Sigmoid colon (tissue), 7 donors: ENCODE measurements at places on chromosomes 3 and 15.

GRCh38 chr3:4856986-4857385 is 122.3 kb upstream of the BHLHE40 start:
- no peak for DNase-seq

- peak; percentile 75 for DNase-seq
Observed at GRCh38 chr15:82647835-82648256, 683 bp upstream of the CPEB1 start.

DNA sequence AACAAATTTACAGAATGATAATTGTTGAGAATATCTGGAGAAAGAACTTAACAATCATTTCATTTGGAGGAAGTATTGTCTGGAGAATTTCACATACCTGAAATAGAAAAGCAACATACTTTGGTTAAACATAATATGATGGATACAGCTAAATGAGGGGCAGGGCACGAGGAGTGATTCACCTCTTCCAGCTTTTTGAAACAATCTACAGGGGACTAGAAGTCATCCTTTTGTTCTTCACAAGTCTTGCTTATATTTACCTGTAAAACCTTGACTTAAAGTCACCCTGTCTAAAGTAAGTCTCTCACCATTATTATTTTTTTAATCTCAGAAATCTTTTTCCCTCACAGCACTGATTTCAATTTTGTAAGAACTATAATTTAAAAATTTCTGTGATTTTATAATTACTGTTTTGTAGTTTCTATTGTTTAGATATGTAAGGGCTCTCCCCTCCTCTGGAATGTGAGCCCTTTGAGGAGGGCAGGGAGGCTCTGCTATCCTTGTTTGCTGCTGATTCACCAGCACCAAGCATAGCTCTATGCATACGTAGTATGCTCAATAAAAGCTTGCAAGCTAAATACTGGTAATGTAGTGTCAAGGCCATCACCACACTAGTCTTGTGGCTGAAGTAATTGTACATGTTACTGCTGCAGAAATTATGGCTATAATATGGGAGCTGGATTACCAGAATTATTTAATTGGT is 193.9 kb upstream of the THRB start:
- no peak for DNase-seq

DNA sequence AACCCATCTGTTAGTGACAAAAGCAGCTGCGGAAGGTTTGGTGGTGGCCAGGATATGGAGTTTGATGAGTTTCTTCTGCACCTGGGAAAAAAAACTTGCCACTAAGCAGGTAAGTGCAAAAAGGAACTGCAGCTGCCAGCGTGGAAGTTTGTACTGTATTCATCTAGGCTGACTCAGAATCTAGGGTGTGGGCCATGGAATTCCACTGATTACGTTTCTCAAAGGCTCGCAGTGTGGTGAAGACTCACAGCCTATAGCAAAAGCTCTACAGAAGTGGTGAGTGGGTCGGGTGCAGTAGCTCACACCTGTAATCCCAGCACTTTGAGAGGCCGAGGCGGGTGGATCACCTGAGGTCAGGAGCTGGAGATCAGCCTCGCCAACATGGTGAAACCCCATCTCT is 334.6 kb upstream of the GRM7 start:
- no peak for DNase-seq

DNA sequence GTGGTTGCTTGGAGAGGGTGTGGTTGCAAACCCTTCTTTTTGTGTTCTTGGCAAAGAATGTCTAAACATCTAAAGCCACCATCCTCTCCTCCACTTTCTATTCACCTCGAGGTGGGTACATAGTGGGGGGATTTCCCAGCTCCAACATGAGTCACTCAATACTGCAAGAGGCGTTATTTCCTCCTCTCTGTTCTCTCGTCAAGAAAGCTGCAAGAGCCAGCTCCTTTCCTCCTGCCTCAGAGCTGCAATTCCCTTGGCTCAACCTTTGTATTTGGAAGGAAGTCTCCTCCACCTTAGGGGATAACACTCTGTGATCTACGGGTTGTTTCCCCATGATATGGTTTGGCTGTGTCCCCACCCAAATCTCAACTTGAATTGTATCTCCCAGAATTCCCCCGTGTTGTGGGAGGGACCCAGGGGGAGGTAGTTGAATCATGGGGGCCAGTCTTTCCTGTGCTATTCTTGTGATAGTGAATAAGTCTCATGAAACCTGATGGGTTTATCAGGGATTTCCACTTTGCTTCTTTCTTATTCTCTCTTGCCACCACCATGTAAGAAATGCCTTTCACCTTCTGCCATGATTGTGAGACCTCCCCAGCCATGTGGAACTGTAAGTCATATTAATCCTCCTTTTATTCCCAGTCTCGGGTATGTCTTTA is 138.4 kb downstream of the PLCL2 start:
- no peak for DNase-seq

DNA sequence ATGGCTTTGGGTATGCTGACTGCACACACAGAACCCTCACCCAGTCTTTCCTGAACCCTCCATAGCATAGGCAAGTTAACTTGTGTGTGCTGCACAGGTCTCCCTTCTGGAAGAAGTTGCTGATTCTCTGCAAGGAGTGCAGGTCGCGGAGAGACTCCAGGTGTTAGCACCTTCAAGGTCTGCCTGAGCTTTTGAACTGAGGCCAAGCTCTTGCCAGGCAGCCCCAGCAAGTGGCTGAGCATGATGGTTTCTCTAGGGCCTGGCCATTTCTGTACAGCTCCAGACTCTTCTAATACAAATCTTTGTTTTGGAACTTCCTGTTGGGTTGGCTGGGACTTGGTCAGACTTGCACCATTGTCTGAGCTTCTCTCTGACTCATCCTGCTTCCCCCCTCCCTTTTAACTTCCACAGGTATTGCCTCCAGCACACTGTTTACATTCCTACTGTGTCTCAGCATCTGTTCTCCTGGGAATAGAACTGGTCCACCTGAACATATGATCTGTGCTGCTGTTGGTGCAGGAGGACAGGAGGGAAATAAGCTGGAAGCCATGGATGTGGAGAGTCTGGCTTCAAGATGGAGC is 53.3 kb downstream of the KY start:
- DNase-seq, result no peak

GRCh38 chr3:52122491-52122890 is 31.7 kb downstream of the POC1A start:
- peak; percentile 63 for DNase-seq

GRCh38 chr3:139835830-139836683 is 98.9 kb upstream of the CLSTN2 start:
- no peak for DNase-seq

DNA sequence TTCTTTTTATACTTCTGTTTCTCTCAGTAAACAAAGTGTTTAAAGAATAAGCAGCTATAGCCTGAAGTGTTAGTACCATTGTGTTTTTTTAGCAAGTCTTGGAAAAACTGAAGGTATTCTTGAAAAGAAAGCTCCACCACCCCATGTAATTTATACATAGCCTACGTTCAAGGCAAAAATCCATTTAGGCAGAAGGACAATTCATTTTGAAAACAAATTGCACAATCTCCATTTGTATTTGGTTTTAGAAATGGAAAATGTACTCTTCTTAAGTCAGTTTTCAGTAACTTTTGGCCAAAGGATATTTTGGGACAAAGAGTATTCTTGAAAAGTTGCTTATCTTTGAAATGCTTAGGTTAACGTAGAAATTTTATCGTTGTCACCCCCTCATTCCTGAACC is 34.5 kb downstream of the PTPRG start:
- DNase-seq, result no peak

DNA sequence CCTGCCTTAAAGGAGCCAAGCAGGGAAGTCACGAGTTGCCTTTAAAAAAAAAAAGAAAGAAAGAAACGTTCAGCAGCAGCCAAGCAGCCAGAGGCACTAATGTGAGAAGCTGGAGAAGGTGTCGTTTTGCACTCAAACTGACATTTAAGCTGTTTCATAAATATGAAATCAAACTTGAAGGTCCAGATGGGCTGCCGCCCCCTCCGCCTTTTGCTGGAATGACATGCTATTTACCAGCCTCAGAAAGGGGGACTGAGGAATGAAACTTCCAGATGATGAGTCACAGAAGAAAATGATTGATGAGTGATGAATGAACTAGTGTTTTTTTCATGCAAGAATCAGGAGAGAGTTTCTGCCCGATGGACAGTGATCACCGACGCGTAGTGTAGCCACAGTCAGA is 396.8 kb downstream of the IGSF11 start:
- no peak for DNase-seq

GRCh38 chr3:33117461-33117860 is 3.6 kb downstream of the CRTAP start:
- DNase-seq, result no peak

- no peak for DNase-seq
Observed at GRCh38 chr3:72195895-72196294, 410.9 kb upstream of the PROK2 start.

DNA sequence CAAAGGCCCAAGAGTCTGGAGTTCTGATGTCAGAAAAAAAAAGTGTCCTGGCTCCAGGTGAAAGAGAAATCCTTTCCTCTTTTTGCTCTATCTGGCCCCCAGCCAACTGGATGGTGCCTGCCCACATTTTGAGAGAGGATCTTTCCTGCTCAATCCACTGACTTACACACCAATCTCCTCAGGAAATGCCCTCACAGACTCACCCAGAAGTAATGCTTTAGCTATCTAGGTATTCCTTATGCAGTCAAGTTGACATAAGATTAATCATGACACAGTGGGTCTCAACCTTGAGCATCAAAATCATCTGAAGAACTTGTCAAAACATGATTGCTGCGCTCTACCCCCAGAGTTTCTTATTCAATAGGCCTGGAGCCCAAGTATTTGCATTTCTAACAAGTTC is 31.2 kb downstream of the STRIT1 start:
- DNase-seq, result no peak

DNA sequence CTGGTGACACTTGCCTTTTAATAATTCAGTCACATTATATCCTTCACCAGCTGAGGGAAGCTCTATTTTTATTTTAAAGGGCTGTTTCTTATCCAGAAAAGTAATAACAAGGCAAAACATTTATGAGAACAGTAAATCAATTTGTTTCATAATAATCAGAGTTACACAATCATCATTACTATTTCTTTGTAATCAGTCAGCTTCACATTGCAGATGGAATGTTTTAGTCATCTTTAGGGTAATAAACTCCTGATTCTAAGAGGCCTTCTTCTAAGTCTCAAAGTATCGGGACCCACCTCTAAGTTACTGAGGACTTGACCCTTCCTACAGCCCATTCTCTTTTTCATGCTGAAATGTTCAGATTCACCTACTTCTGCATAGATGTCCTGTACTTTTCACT is 298.3 kb upstream of the TGFBR2 start:
- no peak for DNase-seq

DNA sequence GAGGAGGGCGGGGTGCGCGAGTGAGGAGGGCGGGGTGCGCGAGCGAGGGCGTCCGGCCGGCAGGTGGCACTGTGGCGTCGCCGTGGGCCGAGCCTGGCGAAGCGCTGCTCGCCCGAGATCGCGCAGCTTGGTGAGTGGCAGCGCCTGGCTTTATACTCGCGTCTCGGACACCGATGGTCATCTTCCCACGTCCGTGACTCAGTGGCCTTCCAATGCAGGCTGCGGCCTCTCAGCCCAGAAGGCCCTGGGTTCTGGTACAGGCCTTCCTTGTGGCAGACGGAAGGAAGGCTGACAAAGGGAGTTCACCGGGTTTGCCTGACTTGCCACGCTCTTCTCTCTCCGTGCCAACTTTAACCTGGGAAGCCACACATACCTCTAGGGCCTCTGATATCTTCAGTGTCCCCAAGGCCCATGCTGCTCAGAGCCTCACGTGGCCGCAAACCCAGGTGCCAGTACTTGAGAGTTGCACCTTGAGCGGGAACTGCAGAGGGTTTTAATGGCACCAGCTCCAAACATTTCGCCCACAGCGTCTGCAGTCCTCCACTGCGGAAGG is 195.3 kb upstream of the LYSMD4 start:
- DNase-seq, result peak; percentile 90

GRCh38 chr3:153614140-153614539 is 452.1 kb downstream of the RAP2B start:
- no peak for DNase-seq

DNA sequence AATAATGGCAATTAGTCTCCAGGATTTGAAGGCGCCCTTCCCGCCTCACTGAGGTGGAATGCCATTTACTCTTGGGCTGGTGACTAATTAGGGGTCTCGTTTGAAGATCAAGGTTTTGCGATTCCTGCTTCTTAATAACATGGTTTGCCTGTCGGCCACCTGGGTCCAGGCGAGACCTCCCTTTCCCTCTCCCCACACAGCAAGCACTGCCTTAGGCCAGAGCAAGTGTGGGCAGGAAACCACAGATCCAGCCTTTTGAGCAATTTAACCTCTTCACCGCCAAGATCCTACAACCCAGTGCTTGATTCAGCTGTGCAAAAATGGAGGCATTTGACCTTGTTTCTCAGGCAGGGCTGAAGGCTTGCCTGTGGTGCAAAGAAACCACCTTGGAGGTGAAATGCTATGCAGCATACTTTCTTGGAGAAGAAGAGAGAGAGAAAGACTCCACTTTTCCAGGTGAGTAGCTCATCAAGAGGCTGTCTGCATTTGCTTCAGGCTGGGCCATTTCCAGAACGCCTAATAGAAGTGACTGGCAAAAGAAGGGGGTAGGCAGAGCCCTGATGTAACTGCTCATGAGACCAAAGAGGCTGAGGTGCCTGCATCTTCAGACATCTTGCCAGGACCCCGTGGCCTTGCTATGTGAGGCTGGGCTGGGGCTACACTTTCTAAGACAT is 34.1 kb upstream of the WNT5A start:
- DNase-seq, result no peak

DNA sequence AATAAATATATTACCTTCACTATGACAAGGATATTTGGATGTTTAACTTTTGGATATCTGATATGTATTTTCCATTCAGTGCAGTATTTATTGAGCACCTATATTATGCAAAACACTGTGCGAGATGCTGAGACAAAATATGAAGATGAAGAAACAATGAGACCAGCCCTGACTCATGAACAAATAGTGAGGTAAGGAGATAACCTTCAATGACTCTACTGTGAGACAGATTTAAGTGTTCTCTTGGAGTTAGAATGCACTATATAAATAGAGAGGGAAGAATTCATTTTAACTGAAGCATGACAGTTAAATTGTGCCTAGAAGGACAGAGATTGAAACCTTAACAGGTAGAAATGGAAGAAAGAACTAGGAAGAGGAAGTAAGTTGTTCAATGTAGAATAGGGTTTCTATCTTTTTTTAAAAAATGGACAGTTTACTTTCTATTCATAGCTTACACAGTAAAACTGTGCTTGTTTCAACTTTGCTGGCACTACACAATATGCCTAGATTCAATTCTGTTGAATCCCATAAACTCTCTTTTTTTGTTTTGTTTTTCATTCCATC is 124.2 kb downstream of the ZBTB20 start:
- DNase-seq, result no peak

GRCh38 chr15:45645026-45645980 is 10.5 kb downstream of the SQOR start:
- no peak for DNase-seq

GRCh38 chr3:101865751-101866509 is 16.6 kb downstream of the NFKBIZ start:
- DNase-seq, result no peak

DNA sequence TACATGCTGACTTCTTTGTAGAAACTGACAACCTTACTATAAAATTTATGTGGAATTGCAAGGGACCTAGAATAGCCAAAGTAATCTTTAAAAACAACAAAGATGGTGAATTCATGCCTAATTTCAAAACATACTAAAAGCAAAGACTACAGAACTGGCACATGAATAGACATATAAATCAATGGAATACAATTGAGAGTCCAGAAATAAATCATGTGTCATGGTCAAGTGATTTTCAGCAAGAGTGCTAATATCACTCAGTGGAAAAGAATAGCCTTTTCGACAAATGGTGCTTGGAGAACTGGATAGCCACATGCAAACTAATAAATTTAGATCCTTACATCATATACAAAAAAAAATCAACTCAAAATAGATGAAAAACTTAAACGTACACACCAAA is 8.7 kb downstream of the IMPG2 start:
- DNase-seq, result no peak
